ENCODE measurements at places on chromosomes 1 and 21.
A peak's percentile ranks its signal among the peaks of the same experiment; 100 is the strongest.

- DNase-seq: no peak
These were observed 40.0 kb downstream of the ABCG1 start for GRCh38 chr21:42258885-42259407.

DNA sequence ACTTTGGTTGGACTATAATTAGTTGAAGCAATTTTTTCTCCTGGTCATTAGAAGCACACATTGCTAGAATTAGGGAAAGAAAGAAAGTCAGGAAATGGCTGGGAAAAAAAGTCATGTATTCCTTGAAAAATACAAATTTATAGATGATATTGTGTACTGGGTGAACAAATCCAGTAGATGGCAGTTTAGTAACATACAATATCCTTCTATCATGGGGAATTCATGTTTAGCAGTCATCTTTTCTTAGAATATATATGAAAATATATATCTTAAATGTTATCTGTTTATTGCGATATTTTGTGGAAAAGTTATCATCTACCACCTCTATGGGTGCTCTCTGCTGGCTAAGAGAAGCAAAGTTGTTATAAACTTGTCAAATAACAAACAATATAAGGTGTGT lies 13.1 kb upstream of the ZRANB2 start:
- no peak for DNase-seq

GRCh38 chr1:236142253-236143103 lies at the start of gene GPR137B:
GPR137B (plus strand) TSS chr1:236142539; CDS start chr1:236142623, 84 bp downstream.
- DNase-seq: peak; percentile 62

- DNase-seq: no peak
These were observed 54.9 kb downstream of the OLIG1 start for GRCh38 chr21:33124889-33125288.

- DNase-seq: no peak
These were observed 40.4 kb downstream of the CD55 start for GRCh38 chr1:207361889-207362288.

DNA sequence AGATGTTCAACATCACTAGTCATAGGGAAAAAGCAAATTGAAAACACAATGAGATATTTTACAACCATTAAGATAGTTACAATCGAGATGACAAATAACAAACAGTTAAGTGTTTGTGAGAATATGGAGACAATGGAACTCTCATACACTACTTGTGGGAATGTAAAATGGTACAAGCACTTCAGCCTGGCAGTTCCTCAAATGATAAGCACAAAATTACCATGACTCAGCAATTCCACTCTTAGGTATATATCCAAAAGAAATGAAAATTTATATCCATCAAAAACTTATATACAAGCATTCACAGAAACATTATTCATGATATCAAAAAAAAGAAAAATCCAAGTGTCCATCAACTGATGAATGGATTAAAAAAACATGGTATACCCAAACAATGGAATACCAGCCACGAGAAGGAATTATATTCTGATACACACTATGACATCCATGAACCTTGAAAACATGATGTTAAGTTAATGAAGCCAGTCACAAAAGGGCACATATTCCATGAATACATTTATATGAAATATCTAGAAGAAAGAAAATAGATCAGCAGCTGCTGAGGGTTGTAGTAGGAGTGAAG lies 76.4 kb downstream of the EVI5 start:
- DNase-seq: no peak

DNA sequence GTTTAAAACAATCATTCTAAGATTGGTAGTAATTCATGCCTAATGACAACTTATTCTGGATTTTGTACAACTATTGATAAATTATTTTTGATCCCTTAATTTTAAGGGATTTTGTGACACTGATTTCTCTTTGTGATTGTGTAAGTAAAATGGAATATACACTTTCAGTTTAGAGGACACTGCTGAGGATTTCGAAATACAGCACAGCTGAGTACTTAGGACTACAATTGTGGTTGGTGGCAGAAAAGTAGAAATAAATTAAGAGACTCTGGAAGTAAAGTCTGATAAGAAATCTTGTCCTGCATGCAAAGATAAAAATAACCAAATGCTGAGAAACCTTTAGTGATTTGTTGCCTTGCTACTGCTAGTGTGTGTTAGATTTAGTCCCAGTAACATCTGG lies 40.0 kb downstream of the TYW3 start:
- no peak for DNase-seq

- DNase-seq: no peak
These were observed 6.3 kb downstream of the WASF2 start for GRCh38 chr1:27483659-27484058.

DNA sequence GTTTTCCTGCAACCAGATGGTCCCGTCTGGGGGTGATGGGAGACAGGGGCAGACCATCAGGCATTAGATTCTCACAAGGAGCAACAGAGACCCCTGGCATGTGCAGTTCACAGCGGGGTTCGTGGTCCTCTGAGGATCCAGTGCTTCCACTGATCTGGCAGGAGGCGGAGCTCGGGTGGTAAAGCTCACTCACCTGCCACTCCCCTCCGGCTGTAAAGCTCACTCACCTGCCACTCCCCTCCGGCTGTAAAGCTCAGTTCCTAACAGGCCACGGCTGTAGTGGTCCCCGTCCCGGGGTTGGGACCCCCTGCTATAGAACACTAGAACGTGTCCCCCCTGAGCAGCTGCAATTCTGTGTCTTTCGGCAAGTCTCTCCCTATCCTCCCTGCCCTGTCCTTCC lies 4.6 kb downstream of the KRTAP10-12 start:
- no peak for DNase-seq

DNA sequence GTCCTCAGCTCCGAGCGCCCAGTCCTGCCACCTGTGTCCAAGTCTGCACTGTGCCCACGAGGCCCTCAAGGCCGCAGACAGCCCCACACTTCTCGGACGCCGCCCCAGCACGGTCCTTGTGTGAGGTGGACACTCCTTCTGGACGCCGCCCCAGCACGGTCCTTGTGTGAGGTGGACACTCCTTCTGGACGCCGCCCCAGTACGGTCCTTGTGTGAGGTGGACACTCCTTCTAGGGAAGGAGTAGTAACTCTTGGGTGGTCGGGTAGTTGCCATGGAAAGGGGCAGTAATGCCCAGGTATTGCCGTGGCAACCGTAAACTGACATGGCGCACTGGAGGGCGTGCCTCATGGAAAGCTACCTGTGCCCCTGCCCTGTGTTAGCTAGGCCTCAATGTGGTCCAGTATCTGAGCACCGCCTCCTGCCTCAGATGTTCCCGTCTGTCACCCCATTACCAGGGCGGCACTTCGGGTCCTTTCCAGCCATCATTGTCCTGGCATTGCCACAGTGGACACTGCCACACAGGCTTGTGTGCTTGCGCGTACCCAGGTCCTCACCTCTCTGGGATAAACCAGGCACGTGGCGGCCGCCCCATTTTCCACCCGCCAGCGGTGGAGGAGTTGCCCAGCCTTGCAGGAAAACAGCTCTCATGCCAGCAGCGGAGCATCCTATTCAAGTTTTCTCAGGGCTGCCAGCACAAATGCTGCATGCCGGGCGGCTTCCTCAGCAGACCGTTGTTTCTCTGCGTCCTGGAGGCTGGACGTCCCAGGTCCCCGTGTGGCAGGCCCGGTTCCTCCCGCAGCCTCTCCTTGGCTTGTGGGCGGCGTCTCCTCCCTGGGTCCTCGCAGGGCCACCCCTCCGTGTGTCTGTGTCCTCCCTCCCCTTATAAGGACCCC lies 40.8 kb upstream of the POFUT2 start:
- no peak for DNase-seq

DNA sequence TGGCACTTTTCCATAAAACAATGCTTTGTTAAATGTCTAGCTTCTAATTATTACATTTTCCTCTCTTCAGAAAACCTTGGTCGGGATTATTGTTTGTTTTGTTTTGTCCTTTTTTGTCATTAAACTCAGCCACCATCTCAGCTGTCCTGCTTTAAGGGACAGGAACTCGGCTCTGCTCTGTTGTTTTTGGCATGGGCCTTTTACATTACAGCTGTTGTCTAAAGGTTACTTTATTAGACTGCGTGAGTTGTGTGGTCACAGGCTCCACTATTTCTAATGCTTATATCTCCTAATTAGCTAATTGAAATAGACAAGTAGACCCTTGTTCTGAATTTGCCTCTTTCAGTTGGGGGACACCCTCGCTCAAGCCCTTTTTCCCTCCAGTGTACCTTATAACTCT lies 1.6 kb downstream of the PALMD start:
- no peak for DNase-seq

DNA sequence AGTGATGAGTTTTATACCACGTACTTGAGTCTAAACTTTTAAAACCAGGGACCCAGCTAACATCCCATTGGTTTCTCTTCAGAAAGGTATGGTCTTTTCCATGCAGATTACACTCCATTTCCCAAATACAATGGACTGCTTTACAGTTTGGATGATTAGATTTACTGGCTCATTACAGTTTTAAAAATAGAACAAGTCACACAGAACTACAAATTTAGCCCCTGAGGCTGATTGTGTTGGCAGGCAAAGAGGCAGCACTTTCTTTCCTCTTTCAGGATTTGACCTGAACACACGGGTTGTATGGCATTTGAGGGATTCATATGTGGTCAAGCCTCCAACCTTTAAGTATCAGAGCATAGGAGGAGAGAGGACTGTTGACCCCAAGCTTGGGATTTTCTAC lies 21.8 kb upstream of the VTCN1 start:
- DNase-seq: no peak

DNA sequence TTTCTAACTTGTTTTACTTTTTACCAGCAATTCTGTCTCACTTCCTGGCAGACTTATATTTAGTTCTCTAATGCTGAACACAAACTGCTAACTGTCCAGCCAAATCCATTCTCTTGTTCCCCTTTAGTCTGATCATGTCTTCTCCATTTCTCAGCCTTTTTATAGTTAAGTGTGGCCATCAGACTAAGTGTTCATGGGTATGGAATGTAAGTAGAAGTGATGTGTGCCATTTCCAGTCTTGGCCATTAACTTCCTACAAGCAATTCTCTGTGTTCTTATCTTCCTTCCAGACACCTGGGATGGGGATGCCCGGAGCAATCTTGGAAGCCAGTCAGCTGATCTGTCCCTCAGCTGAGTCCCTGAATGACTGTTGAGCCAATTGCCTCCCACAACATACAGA lies 165.8 kb downstream of the ST6GALNAC3 start:
- no peak for DNase-seq

DNA sequence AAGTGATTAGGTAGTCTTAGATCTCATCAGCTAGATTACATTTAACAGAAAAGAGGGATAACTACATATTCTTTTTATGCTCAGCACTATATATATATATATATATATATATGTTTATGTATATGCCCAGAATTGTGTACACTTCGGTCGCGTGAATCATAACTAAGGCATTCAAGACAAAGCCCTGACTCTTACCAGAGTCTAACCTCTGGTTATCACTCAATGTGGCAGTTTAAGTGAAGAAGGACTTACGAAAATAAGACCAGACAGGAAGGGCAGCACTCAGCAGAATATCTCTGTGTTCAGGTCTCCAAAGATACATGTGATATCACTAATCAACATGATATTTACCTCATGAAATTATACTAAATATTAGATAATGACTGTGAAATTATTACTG lies 1326.7 kb downstream of the MRPL39 start:
- no peak for DNase-seq

DNA sequence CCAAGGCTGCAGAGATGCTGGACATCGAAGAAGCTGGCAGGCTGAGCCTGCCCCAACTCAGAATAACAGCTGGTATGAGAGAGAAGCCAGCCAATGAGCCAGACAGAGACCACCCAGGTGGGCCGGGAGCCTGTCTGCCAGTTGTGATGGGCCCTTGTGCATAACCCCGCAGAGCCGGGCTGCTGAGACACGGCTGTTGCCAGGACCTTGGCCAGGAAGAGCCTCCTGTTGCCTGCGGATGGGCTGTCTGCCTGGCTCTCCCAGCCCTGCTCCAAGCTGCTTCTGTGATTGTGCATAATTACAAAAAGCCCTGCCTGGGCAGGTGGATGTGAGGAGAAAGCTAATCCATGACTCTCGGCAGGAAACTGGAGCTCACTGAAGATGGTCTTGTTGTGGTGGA lies 126.5 kb downstream of the CAPN8 start:
- DNase-seq: no peak

DNA sequence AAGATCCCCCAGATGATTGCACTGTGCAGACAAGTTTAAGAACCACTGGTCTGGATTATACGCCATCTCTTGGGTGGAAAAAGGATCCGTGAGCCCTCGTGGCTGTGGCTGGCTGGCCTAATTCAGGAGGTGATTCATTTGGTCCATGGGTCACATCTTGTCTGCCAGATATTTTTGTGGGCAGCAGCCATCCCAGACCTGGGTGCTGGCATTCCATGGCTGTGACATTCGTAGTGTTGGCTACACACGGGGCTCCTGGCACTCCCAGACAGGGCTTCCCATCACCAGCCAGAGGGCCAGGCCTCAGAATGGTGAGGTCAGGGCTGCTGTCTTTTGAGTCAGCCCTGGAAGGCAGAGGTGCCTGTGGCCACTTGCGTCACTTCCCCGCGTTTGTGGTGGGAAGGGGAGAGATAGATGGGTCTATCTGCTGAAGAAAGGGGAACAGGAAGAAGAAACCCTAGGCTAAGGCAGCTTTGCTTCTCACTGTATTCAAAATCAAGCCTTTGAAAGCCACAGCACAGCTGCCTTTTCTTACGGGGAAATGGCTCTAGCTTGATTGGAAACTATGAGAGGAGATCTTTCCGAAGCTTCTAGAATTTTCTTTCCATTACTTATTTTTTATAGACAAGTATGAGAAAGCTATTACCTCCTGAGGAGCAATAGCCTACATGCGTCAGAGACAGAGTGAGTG lies 32.4 kb downstream of the EIF2D start:
- peak; percentile 83 for DNase-seq

DNA sequence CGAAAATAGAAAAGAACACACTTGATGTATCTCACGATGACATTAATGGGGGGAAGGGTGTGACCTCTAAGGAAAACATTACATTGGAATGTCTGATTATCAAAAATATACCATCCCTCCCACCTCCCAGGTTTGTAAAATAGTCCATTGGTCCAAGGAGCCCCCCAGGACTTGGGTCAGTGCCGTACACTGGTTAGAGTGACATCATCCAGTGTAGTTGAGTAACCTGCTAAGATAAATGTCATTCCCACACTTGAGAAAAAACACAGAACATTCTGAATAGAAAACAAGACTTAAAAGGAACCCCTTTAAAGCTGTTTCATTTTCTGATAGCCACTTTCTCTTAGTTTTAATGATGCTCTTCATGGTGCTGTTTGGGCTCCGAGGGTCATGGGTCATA lies 15.2 kb downstream of the DDX20 start:
- no peak for DNase-seq

DNA sequence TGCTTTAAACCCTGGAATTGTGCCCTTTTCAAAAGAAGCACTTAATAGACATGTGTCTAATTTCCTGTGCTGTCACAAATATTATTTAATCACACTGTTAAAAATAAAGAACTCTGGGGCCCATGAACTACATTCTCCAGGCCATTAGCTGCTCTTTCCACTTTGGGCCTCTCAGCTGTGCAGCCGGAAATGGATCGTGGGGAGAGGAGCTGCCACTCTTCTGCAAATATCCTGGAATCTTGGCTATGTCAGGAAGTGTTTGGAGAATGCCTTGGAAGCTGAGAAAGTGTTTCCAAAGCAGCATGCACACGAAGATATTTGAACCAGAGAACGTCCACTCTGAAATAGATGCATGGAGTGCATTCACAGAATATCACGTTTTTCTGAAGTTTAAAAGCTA lies 27.5 kb upstream of the VPS26C start:
- no peak for DNase-seq
